Mucosa of gallbladder (tissue), 1 donor: ENCODE measurements at places on chromosomes 5 and 9. TPM values are rescaled to one million over a fixed set of nuclear protein-coding genes. Genes with fewer than 3 reads are reported as not detected.

DNA sequence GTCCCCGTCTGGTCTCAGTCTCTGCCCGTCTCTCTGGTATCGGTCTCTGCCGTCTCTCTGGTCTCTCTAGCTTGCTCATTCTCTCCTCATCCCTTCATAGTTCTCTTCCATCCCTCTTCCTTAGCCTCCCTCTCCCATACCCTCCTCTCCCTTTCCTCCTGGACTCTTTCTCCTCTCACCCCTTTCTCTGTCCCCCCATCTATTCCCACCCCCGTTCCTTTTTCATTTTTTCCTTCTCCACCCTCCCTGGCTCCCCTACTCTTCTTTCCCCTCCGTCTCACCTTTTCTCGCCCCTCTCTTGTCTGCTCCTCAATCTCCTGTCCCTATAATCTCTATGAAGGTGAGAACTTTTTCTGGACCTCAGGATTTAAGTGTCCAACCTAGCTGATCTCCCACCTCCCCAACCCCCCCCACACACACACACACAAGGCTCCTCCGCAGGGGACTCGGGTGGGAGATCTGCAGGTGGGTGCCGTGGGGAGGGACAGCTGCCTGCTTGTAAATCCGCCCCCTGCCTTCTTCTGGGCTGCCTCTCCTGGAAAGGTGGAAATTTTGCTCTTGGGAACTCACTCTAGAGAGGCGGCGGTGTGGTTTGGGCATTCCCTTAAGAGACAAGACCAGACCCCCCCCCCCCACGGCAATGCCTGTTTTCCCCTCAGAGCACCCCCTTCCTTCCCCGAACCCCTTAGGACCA, 953 bp downstream of the UBE2QL1 start:
- no peak for DNase-seq

GRCh38 chr5:137431051-137431450, 68.1 kb downstream of the SPOCK1 start:
- DNase-seq, result no peak

DNA sequence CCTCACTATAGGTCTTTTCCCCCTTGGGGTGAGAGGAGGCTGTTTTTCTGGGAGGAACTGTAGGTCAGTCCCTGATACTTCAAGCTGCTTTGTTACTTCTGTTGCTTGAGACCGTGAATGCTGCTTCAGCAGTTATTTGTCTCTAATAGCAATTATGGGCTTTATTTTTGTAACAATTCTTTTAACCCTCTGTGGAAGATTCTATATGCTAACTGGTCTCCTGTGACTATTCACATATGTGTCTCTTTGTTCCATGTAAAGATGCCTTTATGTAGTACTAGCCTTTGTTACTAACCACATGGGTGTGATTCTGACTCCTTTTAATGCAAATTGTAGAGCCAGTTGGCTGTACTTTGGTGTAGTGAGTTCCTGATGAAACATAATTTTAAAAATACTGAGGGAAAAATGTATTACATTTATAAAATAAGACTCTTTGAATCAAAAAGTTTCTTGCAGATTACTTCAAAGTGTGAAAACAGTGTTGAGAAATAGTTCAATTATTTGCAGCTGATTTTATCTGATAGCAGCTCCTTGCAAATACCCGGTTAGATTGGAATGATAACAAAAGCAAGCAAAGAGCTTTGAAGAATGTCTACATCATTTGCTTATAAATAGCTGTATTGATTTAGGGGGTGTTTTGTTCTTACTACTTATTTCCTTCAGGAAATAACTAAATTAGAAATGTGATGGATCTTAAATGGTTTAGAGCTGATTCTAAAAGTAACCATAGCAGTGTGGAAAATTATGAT, 46.6 kb downstream of the ANGPTL2 start:
- no peak for DNase-seq

DNA sequence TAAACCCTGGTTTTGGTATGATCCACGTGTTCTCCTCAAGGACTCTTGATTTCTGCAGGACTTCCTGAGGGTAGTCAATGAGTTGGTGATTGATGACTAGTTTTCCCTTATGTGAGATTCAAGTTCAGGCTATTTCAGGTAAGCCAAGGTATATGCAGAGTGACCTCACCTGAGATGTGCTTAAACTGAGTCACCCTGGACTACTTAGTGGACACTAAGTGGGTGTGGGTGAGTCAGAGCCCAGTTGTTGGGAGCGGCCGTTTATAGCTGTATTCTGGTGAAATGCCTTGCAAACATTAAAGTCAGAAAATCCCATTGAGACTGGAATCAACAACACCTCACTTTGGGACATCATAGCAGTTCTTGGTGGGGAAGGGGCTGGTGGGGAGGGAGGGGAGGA, 62.9 kb downstream of the SLC28A3 start:
- DNase-seq, result no peak

DNA sequence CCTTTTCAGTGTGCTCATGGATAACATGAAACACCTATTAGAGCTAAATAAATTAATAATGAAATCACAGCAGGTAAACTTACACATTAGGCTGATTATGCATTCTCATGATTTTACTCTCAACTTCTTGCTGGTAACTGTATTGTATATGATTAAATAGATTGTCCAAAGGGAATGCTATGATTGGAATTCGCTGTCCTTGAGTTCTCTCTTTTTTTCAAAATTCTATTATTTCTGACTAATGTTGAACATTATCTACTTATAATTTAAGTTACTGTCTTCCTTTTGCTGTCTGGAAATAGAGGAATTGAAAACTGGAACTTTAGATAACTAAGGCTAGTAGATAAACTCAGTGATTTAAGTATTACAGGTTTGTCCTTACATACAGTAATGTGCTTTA, 13.1 kb downstream of the CENPH start:
- no peak for DNase-seq

DNA sequence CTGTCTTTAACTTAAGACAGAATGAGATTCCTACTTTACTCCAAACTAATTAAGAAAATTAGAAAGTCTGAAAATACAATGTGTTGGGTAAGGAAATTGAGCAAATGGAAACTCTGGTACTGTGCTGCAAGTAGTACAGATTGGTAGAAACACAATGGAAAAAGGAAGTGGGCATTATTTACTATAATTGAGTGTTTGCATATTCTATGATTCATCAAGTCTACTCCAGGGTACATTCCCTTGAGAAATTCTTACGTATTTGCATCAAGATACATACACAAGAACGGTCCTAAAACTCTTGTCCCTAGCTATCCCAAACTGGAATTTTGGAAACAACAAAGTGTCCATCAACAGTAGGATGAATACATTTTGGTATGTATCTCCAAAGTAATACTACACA, 123.5 kb upstream of the TARS1 start:
- no peak for DNase-seq

Gene EPB41L4B
- total RNA-seq, result 31.1 TPM

Gene ANKRD34B
- total RNA-seq, result not detected

Gene MZB1
- 1.1 TPM for total RNA-seq
